Stimulated activated naive CD8-positive, alpha-beta T cell treated with anti-CD3 and anti-CD28 coated beads, Interleukin-15, amount 100 ng/mL, for 72 hours (primary cell): ENCODE measurements at places on chromosomes 7 and 10.

DNA sequence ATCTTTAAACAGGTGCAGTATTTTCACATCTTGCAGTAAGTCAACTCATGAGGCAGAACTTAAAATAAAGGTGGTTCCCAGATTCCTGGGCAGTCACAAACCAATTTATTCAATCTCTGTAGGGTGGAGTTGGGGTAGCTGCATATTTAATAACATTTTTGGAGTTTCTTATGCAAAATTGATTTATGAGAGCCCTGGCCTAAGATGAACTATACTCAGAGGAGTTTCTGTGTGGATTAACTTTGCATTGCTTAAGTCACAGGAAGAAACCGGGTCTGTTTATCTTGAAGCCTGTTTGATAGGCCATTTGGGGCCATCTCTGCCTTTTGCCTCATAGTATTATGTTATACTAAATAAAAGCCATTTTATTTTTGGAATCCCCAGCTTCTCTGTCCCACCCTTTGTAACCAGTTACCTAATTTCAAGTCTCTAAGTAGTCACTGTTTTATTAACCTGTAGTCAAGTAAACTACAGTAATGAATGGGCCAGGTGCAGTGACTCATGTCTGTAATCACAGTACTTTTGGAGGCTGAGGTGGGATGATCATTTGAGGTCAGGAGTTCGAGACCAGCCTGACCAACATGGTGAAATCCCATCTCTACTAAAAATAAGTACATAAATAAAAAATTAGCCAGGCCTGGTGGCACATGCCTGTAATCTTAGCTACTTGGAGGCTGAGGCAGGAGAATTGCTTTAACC is 104.4 kb upstream of the FAM3C start:
- peak; percentile 8 for DNase-seq

- no peak for DNase-seq
Observed at GRCh38 chr7:71766016-71766415, 634.1 kb downstream of the GALNT17 start.

- no peak for DNase-seq
Observed at GRCh38 chr7:32586291-32587221, 91.3 kb downstream of the AVL9 start.

DNA sequence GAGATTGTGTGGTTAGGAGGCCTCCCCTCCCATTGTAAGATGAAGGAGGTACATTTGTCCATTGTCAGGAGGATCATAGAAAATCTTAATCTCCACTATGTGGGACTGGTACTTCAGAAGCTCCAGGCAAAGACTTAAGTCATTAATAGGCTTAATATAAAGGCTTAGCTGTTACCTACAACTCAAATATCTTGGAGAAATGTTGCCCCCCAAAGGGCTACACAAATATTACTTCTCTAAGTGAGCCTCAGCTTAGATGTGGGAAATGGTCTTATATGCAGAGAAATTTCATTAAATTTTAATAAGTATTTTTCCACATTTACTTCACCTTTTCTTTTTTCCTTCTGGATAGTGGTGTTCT is 27.2 kb downstream of the TAS2R41 start:
- DNase-seq: no peak
